Naive thymus-derived CD4-positive, alpha-beta T cell (primary cell): ENCODE measurements at places on chromosomes 2 and 18. TPM values are rescaled to one million over a fixed set of nuclear protein-coding genes. Genes with fewer than 3 reads are reported as not detected.

GRCh38 chr18:57062178-57062577, 84.7 kb upstream of the BOD1L2 start:
- no peak for DNase-seq

Gene SCYGR1
- total RNA-seq, result not detected

DNA sequence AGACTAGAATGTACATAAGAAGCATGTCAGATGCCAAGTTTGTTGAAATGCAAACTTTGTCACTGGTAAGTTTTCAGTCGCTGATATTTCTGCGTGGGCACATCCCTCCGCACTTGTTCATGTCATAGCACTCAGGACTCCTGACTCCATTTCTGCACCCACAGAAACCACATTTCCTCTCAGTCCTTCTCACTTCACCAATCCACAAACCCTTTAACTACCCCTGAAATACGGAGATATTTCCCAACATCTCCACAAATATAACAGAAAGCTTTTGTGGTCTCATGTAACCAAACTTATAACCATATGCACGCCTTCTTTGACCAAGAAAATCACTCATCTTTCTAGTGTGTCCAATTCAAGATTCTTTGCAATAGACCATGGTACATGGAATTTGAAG, 276.9 kb upstream of the ERBB4 start:
- no peak for DNase-seq

- DNase-seq, result no peak
Measured at GRCh38 chr18:55763805-55764204, 175.8 kb upstream of the TCF4 start.

GRCh38 chr2:98572676-98573075, 35.6 kb downstream of the COA5 start:
- DNase-seq, result no peak

- no peak for DNase-seq
Measured at GRCh38 chr18:31070206-31070605, 27.7 kb upstream of the DSC3 start.

- no peak for DNase-seq
Measured at GRCh38 chr2:201185863-201186262, 2.9 kb downstream of the CASP10 start.
